ENCODE measurements at places on chromosomes 13 and 19.

GRCh38 chr19:33348301-33349010 lies 25.1 kb upstream of the CEBPG start:
- no peak for DNase-seq

GRCh38 chr19:15188851-15189250 lies 11.9 kb downstream of the NOTCH3 start:
- no peak for DNase-seq

- no peak for DNase-seq
Observed at GRCh38 chr13:39321574-39321973, 281.4 kb downstream of the LHFPL6 start.

DNA sequence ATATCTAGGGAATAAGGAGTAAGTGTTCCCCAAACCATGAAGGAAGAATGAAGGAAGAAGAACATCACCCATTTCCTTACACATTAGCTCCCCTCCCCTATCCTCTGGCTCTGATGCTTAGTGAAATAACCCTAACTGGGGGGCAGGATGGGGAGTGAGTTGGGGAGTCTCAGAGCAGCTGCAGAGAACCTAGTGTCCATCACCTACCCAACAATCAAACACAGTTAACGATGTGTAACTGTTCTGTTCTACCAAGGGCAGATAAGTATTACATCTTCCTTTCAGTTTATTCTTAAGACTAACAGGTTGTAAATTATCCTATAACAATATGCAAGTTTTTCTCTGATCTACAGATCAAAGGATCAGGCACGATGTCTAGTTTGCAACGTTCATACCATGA lies 12.8 kb downstream of the ELF1 start:
- DNase-seq: no peak

GRCh38 chr13:102089177-102089576 lies 312.7 kb downstream of the FGF14 start:
- no peak for DNase-seq

DNA sequence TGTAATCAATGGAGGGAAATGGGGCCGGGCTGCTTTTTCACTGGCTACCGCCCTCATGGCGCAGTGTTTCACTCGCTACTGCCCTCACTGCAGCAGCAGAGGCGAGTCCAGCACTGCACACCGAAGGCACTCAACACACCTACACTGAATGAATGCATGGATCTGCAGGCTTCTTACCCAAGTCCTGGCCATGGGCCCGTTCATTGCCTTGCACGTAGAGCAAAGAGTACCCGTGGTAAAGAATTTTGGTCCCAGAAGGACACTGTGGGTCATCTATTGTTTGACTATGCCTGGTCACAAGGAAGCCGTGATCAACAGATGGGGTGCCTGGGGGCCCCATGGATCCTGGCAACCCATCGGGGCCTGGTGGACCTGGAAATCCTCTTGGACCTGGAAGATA lies 144.9 kb downstream of the COL4A1 start:
- DNase-seq: no peak

Data from right renal cortex interstitium (tissue), 3 donors.